ENCODE measurements at places on chromosomes 3 and 15.

DNA sequence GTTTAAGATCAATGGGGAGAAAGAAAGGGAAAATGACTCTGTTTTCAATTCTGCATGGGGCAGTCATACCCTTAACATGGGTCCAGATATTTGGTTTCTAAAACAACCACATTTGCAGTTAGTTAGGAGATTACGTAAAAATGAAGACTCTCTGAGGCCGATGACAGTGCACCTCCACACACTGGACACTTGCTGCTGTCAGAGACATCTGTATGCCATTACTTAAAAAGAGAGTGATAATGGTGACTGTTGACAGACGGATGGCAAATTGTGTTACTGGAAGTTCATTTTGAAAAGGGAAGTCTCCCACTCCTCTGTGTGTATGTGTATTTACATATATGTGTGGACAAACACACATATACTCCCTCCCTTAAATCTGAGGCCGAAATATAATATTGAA, 304.5 kb upstream of the SEMA6D start:
- DNase-seq: no peak

DNA sequence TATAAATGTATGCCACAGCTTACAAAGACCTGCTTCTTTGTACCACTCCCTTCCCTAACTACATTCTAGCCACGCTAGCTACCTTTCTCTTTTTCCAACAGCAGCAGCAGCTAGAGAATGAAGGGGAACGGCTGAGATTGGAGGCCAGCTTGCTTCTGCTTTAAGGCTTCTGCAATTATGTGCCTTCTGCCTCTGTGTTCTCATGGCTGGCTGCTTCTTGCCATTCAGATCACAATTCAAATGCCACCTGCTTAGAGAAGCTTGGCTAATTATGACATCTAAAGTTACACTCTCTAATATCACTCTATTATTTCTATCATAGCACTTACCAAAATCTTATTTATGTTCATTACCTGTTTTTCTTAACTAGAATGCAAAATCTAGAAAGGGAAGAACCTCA, 95.2 kb downstream of the RYK start:
- no peak for DNase-seq

- DNase-seq: no peak
Measured at GRCh38 chr15:61906961-61907752, 153.1 kb downstream of the VPS13C start.

- DNase-seq: no peak
Measured at GRCh38 chr3:12633108-12633507, 30.8 kb downstream of the RAF1 start.

DNA sequence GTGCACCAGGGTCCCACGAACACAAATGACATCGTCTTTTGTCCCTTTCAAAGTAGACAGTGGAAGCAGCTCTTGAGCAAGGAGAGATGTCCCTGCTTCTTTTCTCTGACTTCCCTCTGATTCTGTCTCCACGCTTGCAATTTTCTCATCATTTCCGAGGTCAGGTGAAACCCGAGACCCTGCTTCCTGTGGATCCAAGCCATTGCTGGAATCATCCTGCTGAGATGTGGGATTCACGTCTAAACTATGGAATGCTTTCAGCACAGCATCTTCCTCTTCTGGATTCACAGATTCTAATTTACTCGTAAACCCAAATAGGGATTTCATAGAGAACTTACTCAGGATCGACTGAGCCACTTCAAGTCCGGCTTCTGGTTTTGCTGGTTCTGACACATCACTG, 127.1 kb downstream of the FMN1 start:
- no peak for DNase-seq

- DNase-seq: no peak
Measured at GRCh38 chr15:87312221-87312620, 944.3 kb downstream of the NTRK3 start.

DNA sequence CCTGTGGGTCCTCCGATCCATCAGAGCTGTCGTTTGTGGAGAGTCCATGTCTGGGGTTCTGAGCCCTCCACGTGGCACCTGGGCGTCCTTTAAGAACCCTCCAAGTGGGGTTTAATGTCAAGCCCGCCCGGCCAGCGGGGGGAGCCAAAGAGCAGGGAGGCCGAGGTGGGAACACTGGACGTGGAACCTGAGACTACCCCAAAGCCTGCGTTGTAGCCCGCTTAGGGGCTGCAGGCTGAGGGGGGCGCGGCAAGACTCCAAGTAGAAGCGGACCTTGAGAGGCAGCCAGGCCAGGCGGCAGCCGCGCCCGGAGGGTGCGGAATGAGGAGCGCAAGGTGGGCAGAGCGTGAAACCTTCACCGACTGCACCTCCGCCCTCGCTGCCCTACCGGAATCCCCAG, 126.2 kb upstream of the ATP10A start:
- no peak for DNase-seq

GRCh38 chr3:50268703-50269451, at the start of gene SEMA3B:
SEMA3B (plus strand) TSS chr3:50269147; CDS start chr3:50269241, 94 bp downstream.
- DNase-seq: no peak

- DNase-seq: no peak
Measured at GRCh38 chr3:169034401-169034800, 629.1 kb downstream of the MECOM start.

GRCh38 chr3:166455744-166456143, 618.5 kb upstream of the BCHE start:
- no peak for DNase-seq

GRCh38 chr3:12925648-12926047, 84.3 kb upstream of the RPL32 start:
- no peak for DNase-seq

DNA sequence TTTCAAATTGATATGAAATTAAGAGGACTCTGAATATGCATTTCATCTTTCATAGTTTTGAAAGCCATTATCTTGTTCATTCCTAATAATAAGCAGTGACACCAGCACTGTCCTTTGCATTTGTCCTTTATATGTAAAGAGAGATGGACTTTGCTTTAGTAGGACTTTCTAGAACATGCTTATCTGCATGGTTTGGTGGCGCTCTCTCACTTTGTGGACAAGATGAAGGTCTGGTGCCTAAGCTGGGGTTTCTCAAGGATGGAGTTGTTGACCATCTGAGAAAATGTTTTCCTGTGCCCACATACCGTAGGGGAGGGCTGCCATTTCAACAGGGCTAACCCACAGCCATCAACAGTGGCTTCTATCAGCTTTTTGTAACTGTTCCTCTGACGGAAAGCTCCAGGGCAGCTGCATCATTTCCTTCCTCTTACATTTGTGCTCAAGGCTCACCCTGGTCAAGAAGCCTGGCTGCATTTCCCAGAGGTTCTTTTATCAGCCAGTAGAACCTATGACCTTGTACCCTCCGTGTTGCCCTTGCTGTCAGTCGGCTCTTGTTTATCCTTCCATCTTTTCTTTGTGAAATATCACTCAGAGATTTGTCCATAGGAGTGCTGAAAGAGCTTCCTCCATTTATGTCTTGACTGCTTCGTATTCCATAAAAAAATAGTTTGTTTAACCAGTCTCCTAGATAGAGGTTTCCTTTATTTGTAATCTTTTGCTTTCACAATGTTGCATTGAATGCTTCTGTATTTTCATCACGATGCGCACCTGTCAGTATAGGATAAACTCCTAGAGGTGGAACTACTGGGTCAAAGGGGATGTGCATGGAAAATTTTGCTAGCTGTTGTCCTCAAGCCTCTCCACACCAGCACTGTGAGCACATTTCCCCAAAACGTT, 44.6 kb downstream of the ABHD2 start:
- peak; percentile 4 for DNase-seq

GRCh38 chr3:178479446-178479845, 56.8 kb upstream of the KCNMB2 start:
- no peak for DNase-seq

GRCh38 chr15:98684436-98684835, 36.1 kb downstream of the IGF1R start:
- no peak for DNase-seq

DNA sequence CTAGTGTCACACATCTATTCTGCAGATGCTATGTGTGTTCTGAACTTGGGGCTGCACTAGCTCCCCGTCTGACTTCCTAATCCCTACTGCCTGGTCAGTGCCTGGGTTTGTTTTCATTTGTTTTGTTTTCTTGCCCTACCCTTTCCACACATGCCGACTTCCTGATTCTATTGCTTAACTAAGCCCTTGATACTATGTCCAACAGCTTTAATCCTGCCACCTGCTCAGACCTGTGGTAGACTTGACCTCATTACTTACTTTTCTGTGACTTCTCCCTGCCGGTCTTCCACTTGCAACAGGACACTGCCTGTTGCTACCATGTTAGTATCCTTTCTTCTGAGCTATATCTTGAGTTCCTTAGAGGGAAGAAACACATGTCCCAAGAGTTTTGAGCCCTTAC, 39.3 kb upstream of the CEMIP start:
- DNase-seq: no peak

DNA sequence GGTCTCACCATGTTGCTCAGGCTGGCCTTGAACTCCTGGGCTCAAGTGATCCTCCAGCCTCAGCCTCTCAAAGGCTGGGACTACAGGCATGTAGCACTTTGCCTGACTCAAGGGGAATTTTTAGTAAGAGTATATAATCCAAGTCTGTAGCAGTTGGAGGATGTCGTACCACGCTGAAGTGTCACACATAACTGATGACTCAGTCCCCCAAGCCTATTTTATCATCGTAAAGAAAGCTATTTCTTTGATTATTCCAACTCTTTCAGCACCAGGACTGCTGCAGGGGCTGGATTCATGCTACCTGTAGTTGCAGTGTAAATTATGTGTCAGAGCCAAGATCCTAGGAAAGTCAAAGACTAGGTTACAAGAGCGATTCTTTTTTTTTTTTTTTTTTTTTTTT, 1.4 kb upstream of the PRKCI start:
- no peak for DNase-seq
